Thyroid gland (tissue), 4 donors: ENCODE measurements at places on chromosomes 16 and 17.

- no peaks in the 10 kb centered on the region for H3K36me3 ChIP-seq
- no peak for DNase-seq
- H3K27ac ChIP-seq: no peak overlapping the region
- no peaks in the 10 kb centered on the region for H3K27me3 ChIP-seq
- peaks cover 7% of the 10 kb centered on the region for H3K4me1 ChIP-seq
Measured at GRCh38 chr17:51853857-51854256, 304.7 kb downstream of the CA10 start.

GRCh38 chr17:539066-539465 is 175.6 kb downstream of the VPS53 start:
- DNase-seq: no peak
- H3K4me1 ChIP-seq: peaks cover 12% of the 10 kb centered on the region
- no peak overlapping the region for H3K4me3 ChIP-seq
- no peaks in the 10 kb centered on the region for H3K27me3 ChIP-seq
- H3K27ac ChIP-seq: no peak overlapping the region

- no peaks in the 10 kb centered on the region for H3K27me3 ChIP-seq
- no peaks in the 10 kb centered on the region for H3K4me1 ChIP-seq
- H3K27ac ChIP-seq: no peak overlapping the region
- H3K36me3 ChIP-seq: peaks cover 5% of the 10 kb centered on the region
- DNase-seq: no peak
Measured at GRCh38 chr17:46758614-46759013, 59.9 kb downstream of the WNT3 start.

DNA sequence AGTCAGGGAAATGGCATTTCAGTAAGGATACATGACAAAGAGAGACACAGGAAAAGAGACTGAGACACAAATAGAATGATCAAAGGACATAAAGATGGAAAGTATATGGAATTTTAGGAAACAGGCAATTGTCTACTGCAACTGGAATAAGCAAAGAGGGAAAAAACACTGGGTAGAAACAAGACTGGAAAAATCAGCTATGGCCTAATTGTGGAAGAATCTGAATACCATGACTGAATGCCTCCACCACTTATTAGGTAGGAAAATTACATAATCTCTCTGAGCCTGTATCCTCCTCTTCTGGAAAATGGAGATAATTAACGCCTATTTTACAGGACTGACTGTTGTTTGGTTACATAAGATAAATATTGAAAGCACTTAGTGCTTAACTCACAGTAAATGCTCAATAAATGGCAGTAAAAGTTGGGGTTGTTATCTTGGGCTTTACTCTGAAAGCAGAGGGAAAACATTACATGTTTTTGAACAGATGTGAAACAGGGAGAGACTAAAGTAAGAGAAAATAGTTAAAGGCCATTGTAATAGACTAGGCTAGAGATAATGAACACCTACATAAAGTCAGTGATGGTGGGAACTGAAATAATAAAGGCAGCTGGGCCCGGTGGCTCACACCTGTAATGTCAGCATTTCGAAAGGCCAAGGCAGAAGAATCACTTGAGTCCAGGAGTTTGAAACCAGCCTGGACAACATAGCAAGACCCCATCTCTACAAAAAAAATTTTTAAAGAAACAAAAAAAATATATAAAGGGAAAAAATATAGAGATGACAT is 63.5 kb upstream of the C17orf78 start:
- H3K27me3 ChIP-seq: no peaks in the 10 kb centered on the region
- H3K4me1 ChIP-seq: no peaks in the 10 kb centered on the region
- no peak for DNase-seq
- no peak overlapping the region for H3K4me3 ChIP-seq
- no peaks in the 10 kb centered on the region for H3K36me3 ChIP-seq

DNA sequence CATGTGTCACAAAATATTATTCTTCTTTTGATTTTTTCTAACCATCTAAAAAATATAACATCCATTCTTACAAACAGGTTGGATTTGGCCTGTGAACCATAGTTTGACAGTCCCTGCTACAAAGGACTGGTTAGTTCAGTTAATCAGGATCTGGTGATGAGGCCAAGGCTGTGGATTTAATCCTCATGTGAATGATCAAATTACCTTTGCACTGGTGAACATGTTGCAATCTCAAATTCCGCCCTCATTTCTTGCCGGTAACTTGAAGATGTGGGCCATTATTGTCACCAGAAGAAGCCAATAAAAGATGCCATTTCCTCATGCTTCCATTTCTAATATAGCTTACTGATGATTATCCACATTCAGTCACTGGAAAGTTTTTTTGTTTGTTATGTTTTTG is 35.3 kb upstream of the YPEL2 start:
- H3K27me3 ChIP-seq: no peaks in the 10 kb centered on the region
- H3K4me3 ChIP-seq: no peak overlapping the region
- DNase-seq: no peak
- H3K27ac ChIP-seq: peak overlapping the region; percentile 18

DNA sequence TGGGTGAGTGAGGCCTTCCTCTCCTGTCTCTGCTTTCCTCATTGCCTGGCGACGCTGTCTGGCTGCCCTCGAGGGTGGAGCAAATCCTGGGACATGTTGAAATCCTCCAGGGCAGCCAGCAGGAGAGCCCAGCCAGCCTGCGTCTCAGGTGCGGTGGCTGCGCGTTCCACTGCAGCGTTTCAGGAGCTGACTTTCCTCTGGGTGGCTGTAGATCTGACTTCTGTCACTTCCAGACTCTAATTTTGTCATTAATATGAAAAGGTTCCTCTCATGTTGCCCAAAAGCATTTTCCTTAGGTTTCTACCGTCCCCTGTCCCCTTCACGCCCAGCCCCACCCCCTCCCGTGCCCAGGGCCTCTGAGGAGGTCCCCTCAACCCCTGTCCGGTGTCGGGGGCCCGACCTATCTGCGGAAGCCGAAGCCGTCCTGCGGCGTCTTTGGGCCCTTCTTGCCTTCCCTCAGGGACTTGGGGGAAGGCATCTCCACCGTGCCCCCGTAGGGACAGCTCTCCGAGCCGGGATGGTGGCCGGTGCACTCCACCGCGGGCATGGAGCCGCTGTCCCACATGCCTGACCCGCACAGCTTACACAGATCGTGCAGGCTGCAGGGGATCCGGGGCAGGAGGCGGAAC is 95.1 kb downstream of the TBC1D16 start:
- no peak overlapping the region for H3K4me3 ChIP-seq
- H3K27ac ChIP-seq: no peak overlapping the region
- no peaks in the 10 kb centered on the region for H3K27me3 ChIP-seq
- DNase-seq: no peak
- H3K4me1 ChIP-seq: peaks cover 9% of the 10 kb centered on the region

- H3K27ac ChIP-seq: peak overlapping the region; percentile 44
- DNase-seq: peak; percentile 87
- no peaks in the 10 kb centered on the region for H3K27me3 ChIP-seq
- no peak overlapping the region for H3K4me3 ChIP-seq
Measured at GRCh38 chr17:43427362-43428043, 28.7 kb downstream of the ARL4D start.
